ENCODE measurements at places on chromosomes 11 and 22.

DNA sequence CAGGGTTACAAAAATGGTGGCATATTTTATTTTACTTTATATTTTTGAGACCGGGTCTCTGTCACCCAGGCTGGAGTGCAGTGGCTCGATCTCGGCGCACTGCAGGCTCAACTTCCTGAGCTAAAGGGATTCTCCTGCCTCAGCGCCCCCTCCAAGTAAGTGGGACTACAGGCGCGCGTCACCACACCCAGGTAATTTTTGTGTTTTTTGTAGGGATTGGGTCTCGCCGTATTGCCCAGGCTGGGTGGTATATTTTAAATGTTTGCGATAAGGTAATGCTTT, 652 bp upstream of the FOSL1 start:
- DNase-seq = no peak

GRCh38 chr11:102559839-102560238, 29.3 kb upstream of the MMP7 start:
- no peak for DNase-seq

DNA sequence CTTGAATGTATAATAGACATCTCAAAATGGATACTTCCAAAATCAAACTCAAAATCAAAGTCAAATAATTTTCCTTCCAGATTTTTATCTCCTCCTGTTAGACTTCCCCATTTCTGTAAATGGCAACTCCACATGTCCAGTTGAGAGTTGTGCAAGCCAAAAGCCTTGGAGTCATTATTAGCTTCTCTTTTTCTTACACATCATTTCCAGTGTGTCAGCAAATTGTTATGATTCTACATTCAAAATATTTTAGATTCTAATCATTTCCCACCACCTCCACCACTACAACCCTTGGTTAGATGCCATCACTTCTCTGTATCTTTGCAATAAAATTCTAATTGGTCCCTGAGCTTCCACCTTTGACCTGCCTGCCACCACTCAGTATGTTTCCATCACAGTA, 155.7 kb downstream of the CNTN5 start:
- DNase-seq = no peak

- no peak for DNase-seq
Observed at GRCh38 chr11:2096919-2097301, 42.3 kb downstream of the IGF2 start.

- no peak for DNase-seq
Observed at GRCh38 chr11:37817727-37818270, 1219.8 kb upstream of the RAG2 start.

DNA sequence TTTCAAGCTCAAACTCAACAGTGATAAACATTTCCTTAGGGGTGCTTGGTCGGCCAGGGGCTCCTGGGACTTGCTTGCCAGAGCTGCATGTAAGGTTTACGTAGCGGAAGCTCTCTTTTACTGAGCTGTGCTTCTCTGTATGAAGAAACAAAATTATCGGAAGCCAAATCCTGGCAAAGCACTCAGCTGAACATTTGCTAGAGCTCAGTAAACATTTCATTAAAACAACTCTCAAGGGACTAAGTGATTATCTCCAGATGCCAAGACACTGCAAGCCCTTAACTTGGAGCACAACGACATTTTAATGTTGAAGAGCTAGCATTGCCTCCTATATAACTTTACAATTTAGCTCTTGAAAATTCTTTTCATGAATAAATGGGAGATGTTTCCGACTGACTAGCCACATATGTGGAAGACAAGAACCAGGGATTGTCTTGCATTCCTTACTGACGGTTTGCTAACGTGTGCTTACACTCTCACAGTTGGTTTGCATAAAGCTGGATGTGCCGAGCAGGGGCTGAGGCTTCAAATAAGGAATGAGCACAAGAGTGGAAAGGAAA, 43.4 kb downstream of the SCUBE2 start:
- no peak for DNase-seq

DNA sequence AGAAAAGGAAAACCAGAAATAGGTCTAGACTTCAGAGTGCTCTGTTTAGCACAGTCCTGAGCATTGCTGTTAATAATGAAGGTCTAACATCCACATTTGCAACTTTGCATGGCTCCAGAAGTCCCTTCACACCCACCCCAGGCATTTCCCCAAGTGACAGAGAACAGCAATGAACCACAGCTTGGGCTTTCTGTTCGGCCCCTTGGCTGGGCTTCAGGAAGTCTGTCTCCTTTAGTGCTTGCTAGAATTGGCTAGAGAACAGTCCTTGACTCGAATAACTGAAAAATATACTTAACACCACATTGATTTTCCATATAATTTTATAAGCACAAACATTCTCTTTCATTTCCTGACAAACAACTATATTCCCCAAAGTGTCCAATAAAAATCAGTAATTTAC, 29.3 kb upstream of the TENM4 start:
- DNase-seq = no peak

DNA sequence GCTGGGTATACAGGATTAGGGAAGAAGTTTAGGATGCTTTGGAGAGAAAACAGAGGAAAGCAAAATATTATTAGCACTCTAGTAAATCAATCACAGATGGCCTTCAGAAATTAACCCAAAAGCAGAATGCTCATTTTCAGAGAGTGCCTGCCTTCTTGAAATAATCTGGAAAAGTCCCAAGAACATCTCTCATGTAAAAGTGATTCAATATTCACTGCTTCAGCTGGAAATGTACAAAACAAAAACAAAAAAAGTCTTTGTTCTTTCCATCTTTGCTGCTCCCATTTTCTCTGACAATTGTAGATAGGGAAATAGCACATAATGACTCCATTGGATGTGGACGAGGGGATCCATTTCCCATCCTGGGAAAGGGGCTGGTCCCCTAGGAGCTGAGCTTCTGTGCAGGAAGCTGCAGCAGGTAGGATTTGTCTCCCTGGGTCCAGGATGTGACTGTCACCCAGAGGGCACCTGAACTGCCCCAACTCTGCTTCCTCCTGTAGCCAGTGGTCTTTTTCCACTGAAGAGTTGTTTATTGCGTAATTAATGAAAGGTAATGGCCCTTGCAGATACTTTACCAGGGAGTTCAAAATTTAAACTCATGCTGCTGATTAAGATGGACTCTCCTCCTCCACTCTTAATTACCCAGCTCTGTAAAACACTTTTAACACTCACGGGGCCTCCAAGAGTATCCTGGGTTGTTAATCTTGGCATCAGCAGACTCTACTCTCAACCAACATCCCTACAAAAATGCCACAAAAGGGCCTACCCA, 57.9 kb downstream of the SC5D start:
- no peak for DNase-seq

DNA sequence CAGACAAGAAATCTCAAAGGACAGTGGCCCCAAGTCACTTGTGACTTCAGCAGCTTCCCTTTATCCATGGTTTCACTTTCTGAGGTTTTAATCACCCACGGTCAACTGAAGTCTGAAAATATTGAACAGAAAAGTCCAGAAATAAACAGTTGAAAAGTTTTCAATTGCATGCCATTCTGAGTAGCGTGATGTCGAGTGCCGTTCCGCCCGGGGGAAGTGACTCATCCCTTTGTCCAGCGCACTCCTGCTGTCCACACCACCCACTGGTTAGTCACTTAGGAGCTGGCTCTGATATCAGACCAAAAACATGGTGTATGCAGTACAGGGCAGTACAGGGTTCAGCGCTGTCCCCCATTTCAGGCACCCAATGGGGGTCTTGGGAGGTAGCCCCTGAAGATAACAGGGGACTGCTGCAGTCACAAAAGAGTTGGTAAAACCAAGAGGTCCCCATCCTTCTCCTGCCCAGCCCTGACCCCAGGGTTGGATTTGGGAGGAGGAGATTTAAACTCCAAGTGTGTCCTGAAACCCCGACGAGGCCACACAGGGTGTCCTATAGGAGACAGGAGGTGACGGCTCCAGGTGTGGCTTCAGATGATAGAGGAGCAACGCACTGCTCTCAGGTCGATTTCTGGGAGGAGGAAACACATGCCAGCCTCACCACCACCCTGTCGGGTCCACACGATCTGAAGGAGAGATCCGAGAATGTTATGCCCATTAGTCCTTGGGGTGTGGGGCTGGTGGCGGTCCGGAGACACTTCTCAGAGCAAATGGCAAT, 390.1 kb downstream of the CTTN start:
- DNase-seq = no peak

DNA sequence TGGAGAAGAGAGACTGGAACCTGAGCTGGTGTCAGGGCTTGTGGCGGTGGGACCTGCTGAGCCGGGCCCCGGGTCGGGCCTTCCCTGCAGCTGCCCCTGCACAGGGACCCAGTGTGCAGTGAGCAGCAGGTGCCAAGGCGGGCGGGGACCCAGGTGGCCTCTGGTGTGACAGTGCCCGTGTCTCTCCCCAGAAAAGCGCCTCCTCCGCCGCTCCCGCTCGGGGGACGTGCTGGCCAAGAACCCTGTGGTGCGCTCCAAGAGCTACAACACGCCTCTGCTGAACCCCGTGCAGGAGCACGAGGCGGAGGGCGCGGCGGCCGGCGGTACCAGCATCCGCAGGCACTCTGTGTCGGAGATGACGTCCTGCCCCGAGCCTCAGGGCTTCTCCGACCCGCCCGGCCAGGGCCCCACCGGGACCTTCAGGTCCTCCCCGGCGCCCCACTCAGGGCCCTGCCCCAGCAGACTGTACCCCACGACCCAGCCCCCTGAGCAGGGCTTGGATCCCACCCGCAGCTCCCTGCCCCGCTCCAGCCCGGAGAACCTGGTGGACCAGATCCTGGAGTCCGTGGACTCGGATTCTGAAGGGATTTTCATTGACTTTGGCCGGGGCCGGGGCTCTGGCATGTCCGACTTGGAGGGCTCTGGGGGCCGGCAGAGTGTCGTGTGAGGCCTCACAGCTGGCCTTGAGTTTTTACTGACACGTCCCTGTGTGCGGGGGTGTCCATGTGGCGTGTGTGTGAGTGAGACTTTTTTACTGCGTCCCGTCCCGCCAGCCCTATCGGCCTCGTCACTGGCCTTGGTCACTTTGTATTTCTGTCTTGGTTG, 15.6 kb upstream of the ARHGAP8 start:
- no peak for DNase-seq

DNA sequence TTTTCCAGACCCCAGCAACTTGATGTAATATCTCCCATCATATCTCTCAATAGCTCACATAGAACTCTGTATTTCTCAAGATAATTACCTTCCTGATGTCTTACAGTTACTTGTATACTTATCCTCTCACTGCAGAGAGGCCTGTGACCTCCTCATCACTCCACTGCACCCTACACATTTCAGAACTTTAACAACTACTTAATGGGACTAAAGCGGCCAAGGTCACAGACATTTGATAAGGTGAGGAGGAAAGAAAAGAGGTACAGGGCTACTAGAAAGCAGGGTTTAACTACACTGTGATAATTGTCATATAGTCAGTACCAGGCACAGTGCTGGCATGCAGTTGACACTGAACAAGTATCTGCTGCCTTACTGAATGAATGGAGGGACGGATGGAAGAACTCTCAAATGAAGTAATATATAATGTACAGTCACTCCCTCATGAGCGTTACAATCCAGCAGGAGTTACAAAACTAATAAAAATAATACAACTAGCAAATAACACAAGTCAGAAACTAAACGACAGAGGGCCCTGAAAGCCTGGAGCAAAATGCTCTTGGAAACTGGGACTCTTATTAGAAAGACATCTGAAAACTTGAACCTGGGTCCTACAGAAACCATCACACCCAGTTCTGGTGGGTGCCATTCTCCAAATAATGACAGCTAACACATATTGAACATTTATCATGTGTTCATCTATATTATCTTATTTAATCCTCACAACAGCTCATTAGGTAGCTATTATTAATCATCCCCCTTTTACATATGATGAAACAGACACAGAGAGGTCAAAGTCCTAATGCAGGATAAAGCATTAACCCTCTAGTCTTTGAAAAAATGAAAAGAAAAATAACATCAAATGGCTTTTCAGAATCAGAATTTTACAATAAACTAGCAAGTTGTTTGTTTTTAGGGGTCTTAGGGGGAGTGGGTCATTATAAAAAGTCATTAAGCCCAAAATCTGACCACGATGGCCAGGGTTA, 14.3 kb downstream of the PI4KA start:
- DNase-seq = no peak

GRCh38 chr11:102487214-102487613, 34.6 kb upstream of the TMEM123 start:
- DNase-seq = no peak

- no peak for DNase-seq
Observed at GRCh38 chr11:27291302-27291889, 71.6 kb downstream of the CCDC34 start.

GRCh38 chr11:58503361-58503856, 4.5 kb downstream of the OR5B21 start:
- no peak for DNase-seq

GRCh38 chr11:69316956-69317355, 23.0 kb downstream of the MYEOV start:
- DNase-seq = no peak

GRCh38 chr11:72314600-72315392, 70.8 kb upstream of the PHOX2A start:
- no peak for DNase-seq

DNA sequence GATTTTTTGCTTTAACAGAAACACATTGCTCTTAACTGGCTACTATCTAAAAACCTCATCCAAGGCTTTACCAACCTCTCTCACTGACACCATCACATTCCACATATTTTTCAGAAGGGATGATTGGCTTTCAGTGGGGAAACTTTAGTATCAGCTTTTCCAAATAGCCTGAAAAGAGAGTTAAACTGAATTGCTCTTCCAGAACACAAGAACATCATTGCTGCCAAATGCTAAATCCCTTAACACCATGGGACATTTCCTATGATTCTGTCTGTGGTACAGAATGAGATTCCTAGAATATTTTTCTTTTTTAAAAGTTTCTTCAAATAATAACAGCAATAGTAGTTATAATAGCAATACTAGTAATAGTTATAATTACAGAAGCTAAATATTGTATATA, 45.4 kb downstream of the SOX6 start:
- DNase-seq = no peak

DNA sequence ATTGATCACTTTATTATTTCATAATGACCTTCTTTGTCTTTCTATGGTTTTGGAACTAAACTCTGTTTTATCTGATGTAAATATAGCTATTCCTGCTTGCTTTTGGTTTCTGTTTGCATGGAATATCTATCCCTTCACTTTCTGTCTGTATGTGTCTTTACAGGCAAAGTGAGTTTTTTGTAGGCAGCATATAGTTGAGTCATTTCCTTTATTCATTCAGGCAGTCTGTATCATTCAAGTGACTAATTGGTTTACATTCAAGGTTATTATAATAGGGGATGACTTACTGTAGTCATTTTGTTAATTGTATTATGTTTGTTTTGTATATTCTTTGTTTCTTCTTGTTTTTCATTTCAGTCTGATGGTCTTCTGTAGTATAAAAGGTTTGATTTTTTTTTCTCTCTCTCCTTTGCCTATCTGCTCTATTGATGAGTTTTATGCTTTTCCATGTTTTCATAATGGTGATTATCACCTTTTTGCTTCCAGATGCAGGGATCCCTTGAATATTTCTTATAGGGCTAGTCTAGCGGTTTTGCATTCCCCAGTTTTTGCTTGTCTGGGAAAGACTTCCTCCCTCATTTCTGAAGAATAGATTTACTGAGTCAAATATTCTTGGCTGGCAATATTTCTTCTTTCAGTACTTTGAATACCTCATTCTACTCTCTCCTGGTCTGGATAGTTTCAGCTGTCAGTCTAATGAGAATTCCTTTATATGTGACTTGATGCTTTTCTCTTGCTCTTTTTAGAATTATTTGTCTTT, 50.4 kb downstream of the GDPD4 start:
- DNase-seq = no peak

- no peak for DNase-seq
Observed at GRCh38 chr11:1071571-1072115, 3.0 kb upstream of the MUC2 start.

GRCh38 chr11:134685793-134686380, 273.8 kb upstream of the B3GAT1 start:
- no peak for DNase-seq

- no peak for DNase-seq
Observed at GRCh38 chr22:41976961-41977566, 7.8 kb downstream of the SEPTIN3 start.

Data from T-helper 22 cell (primary cell).